Smooth muscle cell of bladder (primary cell): ENCODE measurements at places on chromosomes 12 and 14. TPM values are rescaled to one million over a fixed set of nuclear protein-coding genes. Genes with fewer than 3 reads are reported as not detected.

IRAK3 gene
- 8.1 and 12.1 TPM in 2 replicates for total RNA-seq

MYO1H gene
- total RNA-seq = 0.14 TPM in 1 of 2 replicates, not detected in the other

GALNT6 gene
- total RNA-seq = 1.4 and 1.5 TPM in 2 replicates

CLMN gene
- total RNA-seq = 1.9 and 2.1 TPM in 2 replicates

NUP107 gene
- 21.3 and 26.3 TPM in 2 replicates for total RNA-seq

RASAL1 gene
- not detected in 2 replicates for total RNA-seq

NEUROD4 gene
- total RNA-seq = not detected in 2 replicates

TBX5 gene
- 1.3 and 1.6 TPM in 2 replicates for total RNA-seq

SRRM4 gene
- under 0.01 TPM in 2 replicates for total RNA-seq

KRT2 gene
- not detected in 2 replicates for total RNA-seq

CSRP2 gene
- total RNA-seq = 25.5 and 46.4 TPM in 2 replicates

CLEC9A gene
- total RNA-seq = not detected in 2 replicates

HEBP1 gene
- 12.5 and 18.4 TPM in 2 replicates for total RNA-seq

AMIGO2 gene
- total RNA-seq = 15.4 and 44.7 TPM in 2 replicates

ANO4 gene
- 0.46 and 2.4 TPM in 2 replicates for total RNA-seq

SLCO1C1 gene
- total RNA-seq = not detected in 2 replicates

AICDA gene
- total RNA-seq = not detected in 2 replicates

STYX gene
- 12.4 and 13.7 TPM in 2 replicates for total RNA-seq

RNASE7 gene
- not detected in 2 replicates for total RNA-seq

ACVRL1 gene
- 19.8 and 34.7 TPM in 2 replicates for total RNA-seq

GYS2 gene
- total RNA-seq = not detected in 2 replicates

AMN gene
- 0.18 and 0.43 TPM in 2 replicates for total RNA-seq

ITGA5 gene
- total RNA-seq = 183 and 186 TPM in 2 replicates

TAS2R43 gene
- 1.3 TPM in 1 of 2 replicates, not detected in the other for total RNA-seq

BHLHE41 gene
- total RNA-seq = 0.43 and 2.5 TPM in 2 replicates

TAS2R19 gene
- total RNA-seq = 4.0 and 4.1 TPM in 2 replicates

PSEN1 gene
- total RNA-seq = 41.5 and 52.1 TPM in 2 replicates

GPHB5 gene
- not detected in 2 replicates for total RNA-seq

FGD4 gene
- total RNA-seq = 6.0 and 8.8 TPM in 2 replicates

PRKAG1 gene
- 77.1 and 87.0 TPM in 2 replicates for total RNA-seq

KLRK1 gene
- total RNA-seq = not detected in 2 replicates

INSM2 gene
- total RNA-seq = not detected in 2 replicates

ST8SIA1 gene
- 0.65 and 0.71 TPM in 2 replicates for total RNA-seq

DNM1L gene
- total RNA-seq = 61.3 and 62.2 TPM in 2 replicates

CORO1C gene
- total RNA-seq = 141 and 199 TPM in 2 replicates

GPR68 gene
- total RNA-seq = 9.7 and 13.3 TPM in 2 replicates

OTUB2 gene
- total RNA-seq = 0.85 and 0.92 TPM in 2 replicates

OR4K5 gene
- not detected in 2 replicates for total RNA-seq

CLEC2A gene
- not detected in 2 replicates for total RNA-seq

ERP27 gene
- total RNA-seq = not detected in 2 replicates

PPFIA2 gene
- total RNA-seq = 0.85 and 2.2 TPM in 2 replicates

FAM222A gene
- under 0.01 and 0.09 TPM in 2 replicates for total RNA-seq
